ENCODE measurements at places on chromosomes 5 and 9.
A peak's percentile ranks its signal among the peaks of the same experiment; 100 is the strongest.

DNA sequence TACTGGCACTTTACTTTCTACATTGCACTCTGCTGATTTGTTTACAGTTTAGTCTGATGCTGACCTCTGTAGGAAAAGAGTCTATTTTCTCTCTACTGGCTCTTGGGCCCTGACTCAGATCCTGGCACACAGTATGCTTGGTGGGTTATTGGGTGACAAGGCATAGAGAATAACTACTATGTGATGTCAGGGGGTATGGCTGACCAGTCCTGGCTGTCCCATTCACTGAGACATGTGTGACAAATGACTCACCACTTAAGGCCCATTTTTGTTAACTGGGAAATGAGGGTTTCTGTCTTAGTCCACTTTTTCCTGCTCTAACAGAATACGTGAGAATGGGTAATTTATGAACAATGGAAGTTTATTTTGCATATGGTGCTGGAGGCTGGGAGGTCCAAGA is 66.4 kb downstream of the DAPK1 start:
- no peak for DNase-seq

GRCh38 chr5:134142052-134142451 is 27.6 kb downstream of the TCF7 start:
- no peak for DNase-seq

- DNase-seq = peak; percentile 49
Observed at GRCh38 chr5:981456-981855, 27.1 kb upstream of the NKD2 start.

- no peak for DNase-seq
Observed at GRCh38 chr5:5291357-5291756, 131.1 kb upstream of the ICE1 start.

- no peak for DNase-seq
Observed at GRCh38 chr9:6852243-6852963, 94.6 kb downstream of the KDM4C start.

Data from right forelimb (tissue), 1 donor.